ENCODE measurements at places on chromosomes 16 and 17.

DNA sequence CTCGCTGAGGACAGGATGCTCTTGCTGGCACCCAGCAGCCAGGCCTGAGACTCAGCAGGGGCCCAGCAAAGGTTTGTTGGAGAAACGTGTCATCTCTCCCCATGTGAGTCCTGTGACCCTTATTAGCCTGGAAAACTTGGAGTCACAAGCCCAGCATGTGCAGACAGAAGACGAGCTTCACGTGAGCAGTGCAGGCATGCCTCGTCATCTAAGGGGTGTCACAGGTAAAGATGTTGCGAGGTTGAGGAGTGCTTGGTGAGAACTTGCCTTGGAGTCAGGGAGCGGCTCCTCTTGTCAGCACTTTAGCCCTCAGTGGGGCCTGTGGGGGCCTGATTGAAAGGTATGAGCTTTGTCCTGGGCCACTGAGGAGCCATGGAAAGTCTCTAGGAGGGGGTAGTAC is 2.1 kb upstream of the CTRL start:
- no peak for DNase-seq

- DNase-seq = no peak
These were observed 17.5 kb downstream of the NOS2 start for GRCh38 chr17:27782791-27783206.

DNA sequence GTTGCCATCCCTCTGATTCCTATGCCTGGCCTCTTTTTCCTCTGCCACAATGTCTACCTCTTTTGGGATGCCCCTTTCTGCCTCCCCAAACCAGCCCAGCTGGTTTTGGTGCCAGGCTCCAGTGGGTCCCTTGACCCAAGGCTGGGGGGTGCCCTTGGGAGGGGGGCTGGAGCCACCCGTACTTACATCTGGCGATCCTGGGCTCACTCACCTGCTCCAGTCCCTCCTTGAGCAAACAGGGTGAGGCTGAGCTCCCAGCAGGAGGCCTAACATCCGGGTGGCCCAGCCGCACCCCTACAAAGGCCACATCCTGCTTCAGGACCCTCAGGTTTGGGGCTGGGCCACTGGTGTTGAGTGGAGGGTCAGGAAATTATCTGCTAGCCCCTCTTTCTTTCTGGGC is 1.2 kb downstream of the ERN2 start:
- no peak for DNase-seq

- no peak for DNase-seq
These were observed 32.0 kb downstream of the CDH13 start for GRCh38 chr16:82658796-82659195.

DNA sequence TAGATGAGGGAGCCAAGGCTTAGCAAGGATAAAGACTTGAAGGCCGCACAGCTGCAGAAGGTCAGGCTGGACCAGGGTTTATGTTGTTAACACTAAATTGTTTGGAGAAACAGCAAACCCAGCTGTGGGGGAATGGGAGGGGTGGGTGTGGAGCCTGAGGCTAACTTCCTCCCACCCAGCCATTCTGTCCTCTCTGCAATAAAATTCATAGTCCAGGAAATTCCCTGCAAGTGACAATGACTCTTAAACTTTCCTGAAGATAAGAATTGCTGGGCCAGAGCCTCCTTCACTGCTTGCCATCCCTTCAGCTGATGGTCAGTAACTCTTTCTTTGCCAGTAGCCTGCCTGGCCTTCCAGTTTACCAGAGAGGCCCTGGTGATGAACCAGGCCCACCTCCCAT is 19.4 kb upstream of the ATP5MC1 start:
- DNase-seq = no peak

DNA sequence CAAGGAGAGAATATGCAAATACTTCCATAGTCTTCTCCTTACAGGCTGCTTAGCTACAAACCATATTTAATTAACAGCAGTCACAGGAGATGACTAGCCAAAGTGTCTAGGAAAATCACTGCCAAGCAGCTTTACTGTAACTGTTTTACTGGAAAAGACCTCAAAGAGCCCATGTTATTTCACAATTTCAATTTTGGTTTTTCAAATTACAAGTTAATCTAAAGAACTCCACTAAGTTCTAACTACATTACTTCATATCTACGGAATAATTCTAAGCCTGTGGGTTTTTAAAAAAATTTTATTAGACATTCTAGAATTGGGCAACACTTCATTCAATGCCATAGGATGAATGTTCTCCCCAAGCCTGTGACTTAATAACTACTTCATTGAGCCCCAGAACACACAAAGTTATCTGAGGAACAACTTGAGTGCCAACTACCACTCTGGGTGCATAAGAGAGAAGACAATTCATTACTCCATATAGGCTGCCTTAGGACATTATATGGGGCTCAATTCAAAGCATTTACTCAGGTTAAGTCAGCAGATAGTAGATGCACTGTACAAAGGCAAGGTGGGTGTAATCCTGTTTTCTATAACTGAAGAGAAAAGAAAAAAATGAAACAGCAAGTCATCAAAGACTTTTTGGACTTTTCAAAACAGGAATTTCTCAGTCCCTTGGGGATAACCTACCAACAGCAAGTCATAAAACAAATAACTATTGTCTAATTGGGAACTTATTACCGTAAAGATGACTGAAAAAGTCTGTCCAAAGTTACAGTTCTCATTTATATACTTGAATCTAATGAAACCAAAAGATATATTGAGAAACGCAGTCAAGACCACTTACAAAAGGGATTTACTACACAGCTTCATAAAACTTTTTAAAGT is 33.0 kb downstream of the STAT3 start:
- DNase-seq = no peak

GRCh38 chr17:75843577-75844529 is at the start of gene UNC13D:
UNC13D (minus strand) TSS chr17:75844404; CDS start chr17:75844337, 67 bp downstream.
- peak; percentile 84 for DNase-seq

- no peak for DNase-seq
These were observed at the start of gene CAVIN1 for GRCh38 chr17:42422958-42423712. CAVIN1 (minus strand) TSS chr17:42423256; CDS start chr17:42423097, 159 bp downstream.

DNA sequence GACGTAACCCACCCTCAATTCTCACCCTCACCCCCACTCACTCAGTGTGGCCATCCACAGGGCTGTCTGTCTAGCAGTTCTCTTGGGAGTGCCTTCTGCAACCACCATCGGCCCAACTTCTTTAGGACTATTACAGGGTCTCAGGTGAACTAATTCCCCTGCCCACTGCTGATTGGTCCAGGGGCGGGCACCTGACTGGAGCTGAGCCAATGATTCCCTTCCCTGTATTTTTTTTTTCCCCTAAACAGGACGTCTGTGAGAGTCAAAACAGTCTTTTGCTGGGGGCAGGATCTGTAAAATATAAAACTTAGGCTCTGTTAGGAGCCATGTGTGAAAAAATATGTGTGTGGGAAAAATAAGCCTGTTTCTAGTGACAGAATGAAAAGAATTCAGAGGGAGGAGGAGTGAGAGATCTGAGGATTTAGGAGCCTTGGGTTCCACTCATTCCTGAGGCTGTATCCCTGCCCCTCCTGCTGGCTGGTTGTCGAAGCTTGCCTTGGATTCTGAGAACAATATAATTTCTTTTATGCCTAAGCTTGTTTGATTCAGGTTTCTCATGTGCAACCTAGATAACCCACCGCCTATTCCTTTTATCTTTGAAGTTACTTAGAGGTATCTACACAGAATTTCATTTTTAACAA is 115.0 kb downstream of the SPACA3 start:
- DNase-seq = no peak

GRCh38 chr16:50566014-50566962 is 18.1 kb downstream of the NKD1 start:
- no peak for DNase-seq

DNA sequence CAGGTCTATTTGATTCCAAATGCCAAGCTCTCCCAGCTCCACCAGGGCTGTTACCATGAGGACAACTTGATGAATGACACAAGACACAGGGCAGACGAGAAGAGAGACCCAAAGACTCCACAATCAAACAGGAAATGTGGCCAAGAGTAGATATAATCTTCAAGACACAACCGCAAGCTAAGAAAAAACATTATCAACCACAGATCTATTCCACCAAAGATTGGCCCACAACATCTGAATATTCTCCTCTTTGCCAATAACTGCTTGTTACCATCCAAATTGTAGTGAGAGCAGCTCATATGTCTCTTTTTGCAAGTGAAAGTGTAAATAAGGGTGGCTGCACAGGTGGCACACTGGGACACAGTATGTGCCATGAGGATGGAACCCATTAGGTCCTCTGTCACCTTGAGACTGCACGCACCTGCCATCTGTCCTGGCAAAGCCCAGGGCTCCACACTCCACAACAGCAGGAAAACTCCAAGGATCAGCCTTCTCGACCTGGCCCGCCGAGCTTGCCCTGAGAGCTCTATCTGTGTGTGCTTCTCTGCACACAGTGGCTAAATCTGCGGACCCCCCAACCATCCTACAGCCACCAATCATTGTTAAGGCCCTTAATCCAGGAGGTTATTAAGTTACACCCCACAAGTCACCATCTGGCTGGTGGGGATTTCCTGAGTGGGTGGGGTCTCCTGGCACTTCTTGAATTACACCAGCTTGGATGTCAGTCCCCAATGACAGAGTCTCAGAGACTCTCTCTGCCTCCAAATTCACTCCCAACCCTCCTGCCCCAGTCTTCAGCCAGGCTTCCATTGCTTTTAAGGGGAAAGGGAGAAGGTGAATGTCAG is 50.5 kb downstream of the DYNLRB2 start:
- peak; percentile 73 for DNase-seq

DNA sequence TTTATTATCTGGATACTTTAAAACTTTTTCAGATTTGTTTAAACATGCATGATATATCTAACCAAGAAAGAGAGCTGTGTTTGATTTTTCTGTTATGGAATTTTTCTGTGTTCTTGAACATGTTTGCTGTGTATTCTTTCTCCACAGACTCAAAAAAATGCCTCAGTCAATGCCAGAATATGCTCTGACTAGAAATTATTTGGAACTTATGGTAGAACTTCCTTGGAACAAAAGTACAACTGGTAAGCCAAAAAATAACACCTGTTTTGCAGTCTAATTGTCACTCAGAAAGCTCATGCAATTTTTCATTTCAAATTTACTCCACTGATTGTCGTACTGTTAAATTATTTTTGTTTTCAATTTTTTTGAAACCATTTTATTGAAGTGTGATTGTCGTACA is 15.3 kb upstream of the ABCC11 start:
- no peak for DNase-seq

DNA sequence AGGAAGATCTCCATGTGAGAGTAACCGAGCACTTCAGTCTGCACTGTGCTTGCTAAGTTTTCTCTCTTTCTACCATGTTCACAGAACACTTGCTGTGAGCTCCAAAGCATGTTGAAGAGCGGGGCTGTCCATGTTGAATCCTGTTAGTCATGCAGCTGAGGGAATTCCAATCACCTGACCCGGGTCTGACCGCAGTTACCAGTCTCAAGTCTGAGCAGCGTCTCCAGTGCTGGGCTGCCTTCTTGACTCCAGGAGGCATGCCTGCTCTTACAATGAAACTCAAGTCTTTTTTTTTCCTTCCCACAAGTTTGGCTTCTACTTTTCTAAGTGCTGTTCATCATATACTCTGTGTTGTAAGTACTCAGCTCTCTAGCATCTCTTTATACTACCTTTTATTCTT is 44.3 kb downstream of the HOXB1 start:
- DNase-seq = no peak

DNA sequence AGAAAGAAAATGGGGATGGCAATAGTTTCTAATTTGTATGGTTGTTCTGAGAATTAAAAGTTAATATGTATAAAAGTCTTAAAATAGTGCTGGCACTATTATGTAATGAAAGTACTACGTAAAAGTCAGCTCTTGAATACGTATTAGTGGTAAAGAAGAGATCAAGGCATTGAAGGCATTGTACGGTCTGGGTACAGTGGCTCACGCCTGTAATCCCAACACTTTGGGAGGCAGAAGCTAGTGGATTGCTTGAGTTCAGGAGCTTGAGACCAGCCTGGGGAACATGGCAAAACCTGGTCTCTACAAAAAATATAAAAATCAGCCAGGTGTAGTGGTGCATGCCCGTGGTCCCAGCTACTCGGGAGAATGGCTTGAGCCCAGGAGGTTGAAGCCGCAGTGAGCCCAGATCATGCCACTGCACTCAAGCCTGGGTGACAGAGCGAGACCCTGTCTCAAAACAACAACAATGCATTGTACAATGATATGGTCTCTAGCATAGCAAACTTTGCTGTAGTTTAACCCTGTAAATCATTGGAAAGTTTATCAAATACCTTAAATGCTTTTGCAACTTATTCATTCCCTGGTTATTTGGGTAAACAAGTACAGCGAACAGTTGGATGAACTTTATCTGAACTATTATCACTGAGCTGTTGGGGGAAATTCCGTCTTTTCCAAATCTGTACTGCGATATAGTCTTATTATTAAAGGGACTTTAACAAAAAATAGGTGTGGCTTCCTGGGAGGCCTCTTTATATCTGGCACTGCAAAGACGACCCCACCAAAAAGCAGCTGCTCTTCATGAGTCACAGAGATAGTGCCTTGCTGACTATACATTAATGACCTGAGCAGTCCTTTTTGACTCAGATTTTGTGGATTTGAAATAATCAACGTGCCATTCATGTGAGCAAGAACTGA is 73.6 kb downstream of the GPRC5B start:
- DNase-seq = no peak

DNA sequence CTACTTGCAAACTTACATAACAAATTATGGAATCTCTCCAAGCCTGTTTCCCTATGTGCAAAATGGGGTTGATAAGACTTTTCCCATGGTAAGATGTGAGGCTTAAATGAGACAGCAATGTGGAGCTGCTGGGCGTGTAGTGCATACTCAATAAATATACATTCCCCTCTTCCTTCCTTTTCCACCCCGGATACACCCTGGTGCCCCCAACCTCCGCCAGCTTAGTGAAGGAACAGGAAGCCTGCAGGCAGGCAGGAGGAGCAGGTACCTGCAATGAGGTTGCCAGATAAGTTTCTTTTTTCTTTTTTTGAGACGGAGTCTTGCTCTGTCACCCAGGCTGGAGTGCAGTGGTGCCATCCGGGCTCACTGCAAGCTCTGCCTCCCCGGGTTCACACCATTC is 14.9 kb downstream of the C17orf50 start:
- no peak for DNase-seq

DNA sequence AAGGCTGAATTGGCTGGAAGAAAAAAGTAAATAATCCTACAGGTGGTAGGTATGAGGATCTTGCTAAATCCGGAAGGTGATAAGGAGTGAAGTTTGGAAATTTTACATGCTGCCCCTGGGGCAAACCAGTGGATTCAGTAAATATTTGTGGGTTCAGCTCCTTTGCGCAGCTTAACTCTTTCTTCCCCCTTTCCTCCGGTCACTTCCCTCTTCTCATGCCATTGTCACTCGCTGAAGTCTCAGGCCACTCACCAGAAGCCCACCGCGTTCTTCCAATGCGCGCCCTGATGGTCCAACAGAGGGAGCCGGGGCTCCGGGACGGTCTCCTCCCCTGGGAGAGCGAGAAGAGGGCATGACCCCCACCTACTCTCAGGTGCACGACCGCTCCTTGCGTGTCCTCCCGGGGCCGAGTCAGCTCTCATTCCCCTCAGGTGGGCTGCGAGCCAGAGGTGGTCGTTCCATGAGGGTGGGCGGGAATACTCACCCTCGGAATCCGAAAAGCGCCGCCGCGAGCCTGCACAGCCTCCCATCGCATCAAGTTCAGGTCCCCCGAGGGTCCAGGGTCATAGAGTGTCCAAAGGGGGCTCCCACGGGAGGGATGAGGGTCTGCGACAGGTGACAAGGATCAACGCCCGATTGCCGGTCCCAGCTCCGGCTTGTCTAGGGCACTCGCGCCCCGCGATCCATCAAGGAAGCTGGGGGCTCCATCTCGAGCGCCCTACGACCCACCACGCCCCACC is 474 bp downstream of the CLN3 start:
- peak; percentile 55 for DNase-seq
